Activated CD4-positive, alpha-beta T cell treated with anti-CD3 and anti-CD28 coated beads, Interleukin-2, amount 50 U/mL, for 24 hours (primary cell): ENCODE measurements at places on chromosomes 13 and 19.
A peak's percentile ranks its signal among the peaks of the same experiment; 100 is the strongest.

DNA sequence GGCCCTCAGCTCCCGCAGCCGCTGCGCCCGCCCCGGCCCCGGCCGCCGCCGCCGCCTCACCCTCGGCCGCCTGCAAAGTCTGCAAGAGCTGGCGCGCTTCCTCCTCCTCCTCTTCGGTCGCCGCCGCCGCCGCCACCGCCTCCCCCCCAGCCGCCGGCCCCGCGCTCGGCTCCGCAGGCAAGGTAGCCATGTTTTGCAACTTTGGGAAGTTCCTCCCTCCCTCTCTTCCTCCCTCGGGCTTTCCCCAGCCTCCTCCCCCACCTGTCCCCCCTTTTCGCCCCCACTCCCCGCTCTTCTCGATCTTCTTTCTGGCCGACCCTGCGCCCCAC lies 433 bp downstream of the SIX5 start:
- DNase-seq = no peak

- DNase-seq = no peak
Measured at GRCh38 chr19:6596621-6597020, 5.7 kb upstream of the CD70 start.

- DNase-seq = no peak
Measured at GRCh38 chr13:110264685-110265275, 42.2 kb downstream of the COL4A1 start.

DNA sequence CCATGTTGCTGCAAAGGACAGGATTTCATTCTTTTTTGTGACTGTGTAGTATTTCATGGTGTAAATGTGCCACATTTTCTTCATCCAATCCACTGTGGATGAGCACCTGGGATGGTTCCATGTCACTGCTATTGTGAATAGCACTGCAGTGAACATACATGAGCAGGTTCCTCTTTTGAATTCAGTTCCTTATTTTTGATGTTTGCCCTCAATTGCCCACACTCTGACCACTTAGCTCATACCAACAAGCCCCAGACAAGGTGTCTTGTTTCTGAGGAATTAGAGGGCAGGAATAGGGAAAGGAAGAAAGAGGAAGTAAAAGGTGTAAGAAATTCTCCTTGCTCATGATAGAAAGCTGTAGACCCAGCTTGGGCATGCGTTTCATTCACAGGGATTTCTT lies 244.2 kb upstream of the ZNF507 start:
- no peak for DNase-seq

GRCh38 chr13:112779856-112780604 lies 90.2 kb downstream of the ATP11A start:
- no peak for DNase-seq

DNA sequence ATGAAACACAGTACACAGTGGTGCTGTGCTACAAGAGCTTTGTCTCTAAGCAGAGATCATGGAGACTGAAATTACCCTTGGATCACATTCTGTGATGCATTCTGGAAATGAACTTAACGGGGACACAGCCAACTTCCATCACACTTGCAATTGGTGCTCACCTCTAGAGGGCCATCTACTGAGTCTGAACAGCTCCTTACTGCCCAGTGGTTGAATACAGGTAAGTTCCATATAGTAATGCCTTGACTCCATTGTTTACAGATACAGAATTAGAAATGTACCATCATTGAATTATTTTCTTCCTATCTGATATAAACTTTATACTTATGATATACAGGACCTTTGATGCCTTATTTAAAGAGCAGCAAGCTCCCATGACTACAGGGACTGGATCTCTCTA lies 686.4 kb downstream of the PCDH9 start:
- DNase-seq = no peak

GRCh38 chr13:37775871-37776270 lies 93.7 kb downstream of the TRPC4 start:
- DNase-seq = no peak

DNA sequence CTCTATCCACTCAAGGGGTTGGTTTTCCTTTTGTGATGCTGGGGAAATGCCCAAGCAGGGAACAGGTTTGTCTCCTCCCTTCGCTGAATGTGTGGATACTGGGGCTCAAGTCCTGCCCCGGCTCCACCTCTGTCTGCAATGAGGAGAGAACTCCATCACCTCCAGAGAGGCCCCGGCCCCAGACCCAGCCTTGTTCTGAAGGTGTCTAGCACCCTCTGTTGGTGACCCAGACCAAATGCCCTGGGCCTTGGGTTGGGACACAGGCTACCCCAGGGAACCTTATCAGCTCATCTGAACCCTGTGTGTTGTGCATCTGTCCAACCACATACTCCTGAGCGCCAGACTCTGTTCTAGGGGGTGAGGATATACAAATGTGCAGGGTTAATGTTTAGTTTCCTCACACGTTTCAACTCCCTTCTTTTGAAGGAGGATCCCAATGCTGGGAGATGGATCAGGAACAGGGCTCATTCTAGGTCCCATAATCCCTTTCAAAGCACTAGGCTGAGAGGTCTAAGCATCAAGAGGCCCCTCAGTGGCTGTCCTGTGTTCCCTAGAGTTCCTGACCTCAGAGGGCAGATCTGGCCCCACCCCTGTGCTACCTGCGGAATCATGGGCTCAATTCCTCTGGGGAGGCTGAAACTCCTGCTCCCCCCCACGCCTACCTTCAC lies 112.5 kb upstream of the SLC7A1 start:
- peak; percentile 9 for DNase-seq

DNA sequence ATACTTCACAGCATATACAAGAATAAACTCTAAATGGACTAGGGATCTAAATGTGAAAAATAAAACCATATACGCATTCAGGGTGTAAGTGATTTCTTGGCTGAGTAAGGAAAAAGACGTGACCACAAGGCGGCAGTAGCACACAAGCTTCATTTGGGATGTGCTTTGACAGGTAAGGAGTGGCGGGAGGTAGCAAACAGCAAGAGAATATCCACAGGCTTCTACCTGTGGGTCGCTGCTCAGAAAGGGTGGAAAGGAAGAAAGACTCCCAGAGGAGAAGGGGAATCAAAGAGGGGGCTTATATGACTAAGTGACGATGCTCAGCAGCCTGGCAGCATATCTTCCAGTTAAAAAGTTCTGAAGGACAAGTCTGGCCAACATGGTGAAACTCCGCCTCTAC lies 2.5 kb upstream of the ZNF121 start:
- peak; percentile 72 for DNase-seq

GRCh38 chr13:73038064-73038463 lies 20.7 kb upstream of the KLF5 start:
- no peak for DNase-seq

- no peak for DNase-seq
Measured at GRCh38 chr19:3450796-3451411, 29.4 kb downstream of the SMIM24 start.

DNA sequence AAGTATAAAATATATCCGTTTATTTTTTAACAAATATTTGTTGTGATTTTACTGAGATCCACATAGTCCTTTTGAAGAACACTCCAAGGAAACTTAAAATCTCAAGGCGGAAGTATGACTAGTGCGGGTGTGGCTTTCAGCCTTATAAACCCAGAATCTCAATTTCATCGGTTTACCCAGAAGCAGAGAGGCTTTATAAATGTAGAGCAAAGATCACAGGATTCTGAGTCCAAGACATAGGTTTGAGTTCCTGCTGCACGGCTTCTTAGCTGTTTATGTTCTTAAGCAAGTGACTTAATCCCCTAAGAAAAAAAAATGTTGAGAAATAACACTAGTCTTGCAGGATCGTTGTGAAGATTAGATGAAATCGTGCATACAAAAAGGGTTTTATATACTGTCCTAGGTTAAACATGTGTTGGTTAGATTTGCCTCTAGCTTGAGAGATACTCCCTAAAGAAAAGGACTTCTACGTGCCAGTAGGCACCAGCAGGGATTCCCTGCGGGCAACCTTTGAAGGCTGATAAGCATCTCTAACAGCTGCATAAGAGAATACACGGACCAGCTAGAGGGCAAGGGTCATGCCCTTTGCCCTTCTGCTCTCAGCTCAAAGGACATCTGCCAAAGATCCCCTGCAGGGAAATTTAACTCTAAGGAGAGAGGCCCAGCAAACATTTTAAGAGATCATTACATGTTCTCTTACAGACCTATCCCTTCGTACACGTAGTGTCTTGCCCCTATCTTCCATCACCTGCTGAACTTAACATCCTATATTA lies 130.4 kb upstream of the MIR17HG start:
- no peak for DNase-seq

- no peak for DNase-seq
Measured at GRCh38 chr19:30063650-30064347, 121.8 kb downstream of the URI1 start.

- no peak for DNase-seq
Measured at GRCh38 chr19:17205237-17206140, 9.7 kb upstream of the USE1 start.

- DNase-seq = peak; percentile 70
Measured at GRCh38 chr19:17394891-17395415, 957 bp upstream of the CCDC194 start.

DNA sequence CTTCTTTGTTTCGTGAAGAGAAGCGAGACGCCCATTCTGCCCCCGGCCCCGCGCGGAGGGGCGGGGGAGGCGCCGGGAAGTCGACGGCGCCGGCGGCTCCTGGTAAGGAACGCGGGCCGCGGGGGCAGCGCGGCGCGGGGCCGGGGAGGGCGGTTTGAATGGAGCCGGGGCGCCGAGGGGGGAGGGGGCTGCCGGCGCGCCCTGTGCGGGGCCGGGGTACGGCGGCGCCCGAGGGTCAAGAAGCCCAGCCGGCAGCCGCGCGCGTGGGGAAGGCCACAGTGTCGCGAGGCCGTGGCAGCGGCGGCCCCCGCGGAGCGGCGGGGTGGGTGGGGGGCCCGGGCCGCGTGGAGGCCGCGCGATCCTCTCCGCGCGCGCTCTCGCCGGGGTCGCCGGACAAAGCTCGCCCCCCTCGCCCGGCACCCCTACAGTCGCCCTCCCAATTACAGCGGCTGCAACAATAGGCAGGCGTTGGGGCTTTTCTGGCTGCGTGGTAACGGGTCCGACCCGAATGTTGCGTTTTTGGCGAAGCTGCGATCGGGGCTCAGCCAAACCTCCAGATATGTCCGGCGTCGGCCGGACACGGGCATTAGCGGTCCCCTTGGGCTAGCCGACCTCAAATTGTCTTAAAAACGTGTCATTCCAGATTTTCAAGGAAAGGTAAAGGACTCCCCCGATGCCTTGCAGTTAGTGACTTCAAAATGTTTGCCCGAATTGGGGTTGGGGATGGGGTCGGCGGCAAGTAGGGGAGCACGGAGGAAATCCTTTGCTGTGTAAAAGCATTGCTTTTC lies 437 bp downstream of the SMARCA4 start:
- DNase-seq = no peak

DNA sequence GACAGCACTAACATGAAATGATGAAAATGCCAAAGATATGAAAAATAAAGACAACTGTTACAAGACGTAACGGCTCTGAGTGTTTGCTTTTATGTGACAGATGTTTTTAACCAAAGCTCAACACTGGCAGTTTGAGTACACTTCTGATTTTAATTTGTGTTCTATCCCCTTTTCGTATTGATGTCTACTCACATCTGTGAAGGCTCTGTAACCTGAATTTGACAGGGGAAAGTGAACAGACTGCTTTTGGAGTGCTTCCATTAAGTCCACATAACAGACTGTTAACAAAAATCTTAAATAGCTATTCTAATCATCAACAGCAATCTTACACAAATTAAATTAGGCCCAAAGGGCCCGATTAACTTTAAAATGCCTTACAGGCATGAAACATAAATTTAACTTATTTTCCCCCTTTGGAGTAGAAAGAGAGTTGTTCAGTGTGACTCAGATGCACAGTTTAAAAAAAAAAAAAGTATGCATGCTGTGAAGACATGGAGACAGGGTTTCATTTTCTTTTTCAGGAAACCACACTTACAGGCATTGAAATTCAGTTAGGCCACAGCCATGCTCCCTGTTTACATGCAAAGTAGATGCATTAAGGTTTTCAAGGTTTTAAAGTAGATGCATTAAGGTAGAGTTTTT lies 16.3 kb upstream of the RNASEH2B start:
- DNase-seq = no peak

DNA sequence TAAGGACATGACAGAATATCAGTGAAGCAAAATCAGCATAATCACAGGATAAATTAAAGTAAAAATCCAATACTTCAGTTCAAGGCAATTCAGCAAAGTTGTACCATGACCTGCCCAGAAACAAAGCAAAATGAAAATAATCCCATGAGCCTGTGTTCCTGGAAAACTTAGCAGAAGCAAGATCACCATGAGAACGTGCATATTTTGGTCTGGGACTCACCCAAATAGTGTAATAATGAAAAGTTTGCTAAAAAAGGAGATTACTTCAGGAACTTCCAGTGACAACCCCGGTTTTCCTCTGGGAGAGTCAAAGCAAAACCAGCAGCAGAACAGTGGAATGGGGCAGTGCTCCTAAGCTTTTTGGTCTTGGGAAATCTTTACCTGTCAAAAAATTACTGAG lies 14.9 kb upstream of the RPL21 start:
- DNase-seq = no peak

- DNase-seq = no peak
Measured at GRCh38 chr19:5851302-5851701, at the start of gene FUT3. FUT3 (minus strand) TSS chr19:5851449.

GRCh38 chr19:1783354-1783753 lies 28.7 kb downstream of the ATP8B3 start:
- DNase-seq = no peak

DNA sequence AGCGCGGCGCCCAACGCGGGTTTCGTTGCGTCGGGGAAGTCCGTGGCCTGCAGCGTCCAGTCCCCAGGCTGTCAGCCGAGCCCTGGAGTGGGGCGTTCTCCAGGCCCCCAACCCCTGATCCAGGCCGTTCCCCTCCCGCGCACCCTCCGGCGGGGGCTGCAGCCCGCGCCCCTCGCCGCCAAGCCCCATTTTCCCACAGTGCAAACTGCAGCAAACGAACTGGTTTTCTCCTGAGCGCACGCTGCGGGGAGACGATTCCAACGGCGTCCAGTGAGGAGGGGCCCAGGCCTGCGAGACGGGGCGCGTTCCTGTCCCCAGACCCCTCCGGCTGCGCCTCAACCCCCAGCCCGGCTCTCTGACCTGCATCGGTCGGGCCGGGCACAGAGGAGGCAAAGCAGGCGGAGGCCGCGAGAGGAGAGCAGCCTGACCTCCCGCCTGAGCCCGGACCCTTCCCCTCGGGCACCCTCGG lies 4.4 kb upstream of the ONECUT3 start:
- DNase-seq = no peak

DNA sequence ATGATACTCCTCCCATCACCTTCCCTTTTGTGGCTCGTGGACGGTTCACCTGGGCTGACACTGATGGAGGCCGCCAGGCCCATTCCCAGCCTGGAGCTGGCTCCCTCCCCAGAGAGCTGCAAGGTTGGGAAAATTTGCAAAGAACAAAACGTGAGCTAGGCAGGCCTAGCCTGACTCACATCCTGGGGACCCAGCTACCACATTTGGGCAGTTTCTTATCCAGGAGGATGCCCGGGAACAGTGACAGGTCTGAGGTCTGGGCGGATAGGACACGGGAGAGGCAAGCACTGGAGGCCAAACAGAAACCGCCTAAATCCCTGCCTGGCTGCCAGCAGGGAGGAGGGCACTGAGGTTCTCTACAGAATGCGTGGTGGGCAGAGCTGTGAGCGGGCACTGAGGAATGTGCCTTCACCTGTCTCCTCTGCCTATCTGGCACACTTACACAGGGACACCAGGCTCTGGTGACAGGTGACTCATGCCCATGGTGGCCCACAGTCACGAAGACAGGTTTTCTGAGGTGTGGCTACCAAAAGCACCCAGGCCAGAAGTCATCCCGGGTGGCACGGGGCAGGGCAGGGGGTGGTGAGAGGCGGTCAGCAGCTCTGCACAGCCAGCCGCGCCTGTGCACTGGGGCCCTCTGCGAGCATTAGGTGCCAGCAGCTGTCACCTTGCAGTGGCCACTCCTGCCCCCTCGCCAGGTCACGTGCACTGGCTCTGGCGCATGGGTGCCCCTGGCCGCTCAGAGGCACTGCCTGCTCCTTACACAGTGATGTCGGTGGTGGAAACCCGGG lies 23.2 kb downstream of the SH3GL1 start:
- no peak for DNase-seq
